ENCODE measurements at places on chromosomes 7 and 10.

DNA sequence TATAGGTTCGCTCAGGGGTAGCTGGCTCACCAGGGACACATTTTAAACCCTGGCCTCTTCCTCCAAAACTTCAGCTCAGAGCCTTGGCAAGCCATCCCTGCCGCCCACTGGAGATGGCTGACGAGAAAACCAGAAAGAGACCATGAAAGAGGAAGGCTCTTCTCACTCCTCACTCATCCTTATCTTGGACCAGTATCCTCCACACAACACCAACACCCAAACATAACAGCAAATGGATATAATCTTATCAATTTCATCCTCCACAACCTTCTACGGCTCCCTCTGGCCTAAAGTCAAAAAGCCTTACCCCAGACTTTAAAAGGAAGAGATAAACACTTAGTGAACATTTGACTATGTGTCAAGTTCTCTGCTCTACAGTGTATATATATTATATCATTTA is 26.9 kb downstream of the DLG5 start:
- DNase-seq = no peak

DNA sequence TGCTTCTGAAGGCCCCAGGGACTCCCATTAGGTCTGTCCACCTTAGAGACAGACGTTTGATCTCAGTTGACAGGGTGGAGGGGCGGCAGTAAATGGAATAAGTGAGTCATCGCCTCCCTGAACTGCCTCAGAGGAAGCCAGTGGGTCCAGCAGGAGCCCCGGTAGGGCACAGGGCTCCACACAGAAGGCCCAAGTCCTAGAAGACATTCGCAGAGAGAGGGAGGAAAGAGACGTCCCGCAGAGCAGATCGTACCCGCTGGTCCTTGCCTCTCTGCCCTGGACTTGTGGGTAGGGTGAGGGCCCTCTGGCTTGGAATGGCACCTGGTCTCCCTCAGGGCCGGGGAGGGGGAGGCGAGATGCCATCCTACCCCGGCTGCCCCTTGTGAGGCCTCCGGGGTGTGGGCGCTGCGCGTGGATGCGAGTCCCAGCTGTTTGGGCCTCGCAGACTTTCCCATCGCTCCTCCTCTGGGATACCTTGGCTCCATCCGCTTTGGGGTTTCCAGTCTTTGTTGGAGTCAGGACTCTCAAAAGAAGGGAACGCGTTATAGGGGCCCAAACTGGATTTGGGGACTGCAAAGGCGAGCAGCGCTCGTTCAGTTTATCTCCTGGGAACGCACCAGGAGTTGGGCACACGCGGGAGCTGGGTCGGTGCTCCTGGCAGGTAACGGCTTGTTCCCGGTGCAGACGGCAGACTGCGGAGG is 5.1 kb downstream of the TLX1 start:
- peak; percentile 42 for DNase-seq

DNA sequence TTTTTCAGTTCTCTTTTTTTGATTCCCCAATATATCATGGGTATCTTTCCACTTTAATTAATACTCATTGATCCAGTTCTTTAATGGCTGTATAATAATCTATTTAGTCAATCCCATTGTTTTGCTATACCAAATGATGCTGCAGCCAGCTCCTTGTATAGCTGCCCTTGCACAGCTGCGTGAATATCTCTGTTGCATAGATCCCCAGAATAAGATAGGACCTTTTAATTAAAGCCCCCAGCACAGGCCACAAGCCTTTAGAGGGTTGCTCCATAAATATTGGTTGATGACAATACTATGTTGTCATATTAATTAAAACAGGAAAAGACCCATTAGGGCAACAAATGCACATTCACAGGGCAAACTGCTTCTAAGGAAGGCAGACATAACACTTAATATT is 57.9 kb downstream of the BUB3 start:
- DNase-seq = no peak

DNA sequence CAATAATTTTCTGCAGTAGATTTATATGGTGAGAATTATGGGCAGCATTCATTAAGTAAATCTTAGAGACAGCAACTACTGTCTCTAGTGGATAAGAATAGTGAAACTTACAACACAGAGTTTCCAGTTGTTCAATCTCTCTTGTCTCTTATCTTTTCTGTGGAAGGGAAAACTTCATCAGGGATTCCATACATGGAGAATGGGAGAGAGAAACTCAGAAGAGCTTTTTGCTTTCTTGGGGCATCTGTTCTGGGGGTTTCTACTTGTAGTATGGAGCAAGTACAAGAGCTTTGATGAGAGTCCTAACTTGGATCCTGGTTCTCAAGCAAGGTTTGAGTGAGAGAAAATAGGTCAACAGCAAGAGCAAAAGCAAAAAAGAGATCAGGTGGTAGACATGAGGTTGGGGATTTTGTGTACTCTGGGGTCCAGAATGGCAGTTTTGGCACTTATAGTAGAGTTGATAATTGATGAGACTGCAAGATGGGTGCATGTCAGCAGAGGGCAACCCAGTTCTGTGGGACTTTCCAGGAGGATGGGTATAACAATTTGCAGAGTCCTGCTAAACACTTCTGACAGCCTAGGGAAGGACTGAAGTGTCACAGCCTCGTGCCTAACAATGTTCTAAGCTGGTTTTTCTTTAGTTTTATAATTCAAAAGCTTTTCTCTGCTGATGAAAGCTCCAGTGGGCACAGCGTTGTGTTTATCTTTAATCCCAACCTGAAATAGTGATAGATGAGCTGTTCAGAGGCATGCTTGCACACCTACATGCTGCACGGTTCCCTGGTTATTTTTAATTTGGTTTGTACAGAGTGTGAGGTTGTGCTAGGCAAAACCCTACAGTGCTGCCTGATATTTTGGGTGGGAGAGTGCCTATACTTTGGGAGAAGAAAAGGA is 32.0 kb upstream of the STRIP2 start:
- DNase-seq = peak; percentile 17

DNA sequence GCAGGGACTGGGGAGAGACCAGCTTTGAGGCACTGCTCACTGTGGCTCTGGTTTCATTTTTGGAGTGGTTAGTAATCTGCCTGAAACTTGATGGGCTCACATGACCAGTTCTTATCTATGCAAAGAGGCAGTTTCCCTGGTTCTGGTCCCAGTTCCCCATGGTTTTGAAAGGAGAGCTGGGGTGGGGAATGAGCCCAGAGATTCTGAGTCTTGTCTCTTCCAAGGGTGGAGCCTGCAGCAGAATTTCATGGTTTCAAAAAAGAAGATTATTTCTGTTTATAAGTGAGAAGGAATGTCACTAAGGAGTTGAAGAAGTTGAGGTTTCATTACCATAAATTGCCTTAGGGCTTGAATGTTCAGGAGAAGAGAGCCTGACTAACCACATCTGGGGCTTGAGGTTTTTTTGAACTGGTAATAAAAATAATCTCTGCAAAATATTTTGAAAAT is 190.2 kb upstream of the HABP2 start:
- no peak for DNase-seq

DNA sequence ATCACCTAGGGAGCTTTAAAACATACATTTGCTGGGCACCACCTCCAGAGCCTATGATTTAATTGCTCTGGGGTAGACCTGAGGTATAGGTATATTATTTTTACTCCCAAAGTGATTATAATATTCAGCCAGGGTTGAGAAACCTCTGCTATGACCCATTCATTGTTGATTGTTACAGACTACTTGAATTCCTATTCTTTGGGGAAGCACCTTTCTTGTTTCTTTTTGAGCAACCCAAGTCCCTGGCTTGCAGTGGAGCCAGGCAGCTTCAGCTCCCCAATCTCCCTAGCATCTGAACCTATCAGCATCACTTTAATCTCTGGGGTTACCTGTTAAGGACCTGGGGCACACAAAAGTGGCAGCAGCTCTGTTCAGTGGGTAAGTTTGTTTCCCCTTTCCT is 8.6 kb downstream of the PRKG1 start:
- no peak for DNase-seq

- DNase-seq = no peak
Measured at GRCh38 chr7:81210137-81211064, 291.6 kb upstream of the SEMA3C start.

DNA sequence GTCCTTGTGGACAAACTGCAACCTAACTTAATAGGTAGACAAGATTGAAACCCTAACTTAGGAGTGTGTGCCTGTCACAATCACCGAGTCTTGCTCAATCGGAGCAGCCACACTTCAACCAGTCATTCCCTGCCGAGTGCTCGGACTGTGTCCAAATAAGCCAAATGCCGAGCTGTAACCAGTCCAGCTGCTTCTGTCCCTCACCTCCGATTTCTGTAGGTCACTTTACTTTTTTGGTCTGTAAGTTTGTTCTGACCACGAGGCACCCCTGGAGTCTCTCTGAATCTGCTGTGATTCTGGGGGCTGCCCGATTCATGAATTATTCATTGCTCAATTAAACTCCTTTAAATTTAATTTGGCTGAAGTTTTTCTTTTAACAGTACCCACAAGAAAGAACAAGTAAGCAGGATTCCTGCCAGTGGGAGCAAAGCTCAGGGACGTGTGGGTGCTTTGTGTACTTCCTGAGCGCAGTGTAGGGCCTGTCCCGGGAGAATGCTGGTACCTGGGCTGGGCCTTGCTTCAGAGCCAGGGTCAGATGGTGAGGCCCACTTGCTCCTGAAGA is 140.1 kb downstream of the ACTR3B start:
- DNase-seq = no peak

DNA sequence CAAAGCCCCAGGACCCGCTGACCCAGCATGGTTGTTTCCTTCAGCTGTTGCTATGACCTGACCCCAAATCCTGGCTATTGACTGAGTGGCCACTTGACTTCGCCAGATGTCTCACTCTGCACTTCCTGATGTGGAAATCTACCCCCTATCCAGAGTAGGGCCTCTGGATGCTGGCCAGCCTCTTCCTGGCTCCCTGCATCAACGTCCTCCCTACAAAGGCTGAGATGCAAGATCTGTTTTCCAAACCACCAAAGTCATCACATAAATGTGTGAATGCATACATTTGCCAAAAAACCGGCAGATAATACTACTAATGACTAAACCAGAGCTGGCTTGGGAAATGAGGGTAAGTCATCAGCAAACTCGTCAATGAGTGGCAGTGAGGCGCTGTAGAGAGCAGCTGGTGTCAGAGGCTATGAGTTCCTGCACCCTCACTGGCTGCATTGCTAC is 70.4 kb downstream of the PYROXD2 start:
- DNase-seq = no peak

- no peak for DNase-seq
Measured at GRCh38 chr10:34420273-34420672, 394.8 kb downstream of the PARD3 start.

- DNase-seq = no peak
Measured at GRCh38 chr7:80768756-80769155, 130.3 kb downstream of the CD36 start.

GRCh38 chr10:8584666-8585065 is 530.2 kb downstream of the GATA3 start:
- no peak for DNase-seq

GRCh38 chr10:132306864-132307751 is 642 bp downstream of the STK32C start:
- DNase-seq = no peak

- DNase-seq = no peak
Measured at GRCh38 chr7:140214075-140214684, 37.4 kb upstream of the KDM7A start.

DNA sequence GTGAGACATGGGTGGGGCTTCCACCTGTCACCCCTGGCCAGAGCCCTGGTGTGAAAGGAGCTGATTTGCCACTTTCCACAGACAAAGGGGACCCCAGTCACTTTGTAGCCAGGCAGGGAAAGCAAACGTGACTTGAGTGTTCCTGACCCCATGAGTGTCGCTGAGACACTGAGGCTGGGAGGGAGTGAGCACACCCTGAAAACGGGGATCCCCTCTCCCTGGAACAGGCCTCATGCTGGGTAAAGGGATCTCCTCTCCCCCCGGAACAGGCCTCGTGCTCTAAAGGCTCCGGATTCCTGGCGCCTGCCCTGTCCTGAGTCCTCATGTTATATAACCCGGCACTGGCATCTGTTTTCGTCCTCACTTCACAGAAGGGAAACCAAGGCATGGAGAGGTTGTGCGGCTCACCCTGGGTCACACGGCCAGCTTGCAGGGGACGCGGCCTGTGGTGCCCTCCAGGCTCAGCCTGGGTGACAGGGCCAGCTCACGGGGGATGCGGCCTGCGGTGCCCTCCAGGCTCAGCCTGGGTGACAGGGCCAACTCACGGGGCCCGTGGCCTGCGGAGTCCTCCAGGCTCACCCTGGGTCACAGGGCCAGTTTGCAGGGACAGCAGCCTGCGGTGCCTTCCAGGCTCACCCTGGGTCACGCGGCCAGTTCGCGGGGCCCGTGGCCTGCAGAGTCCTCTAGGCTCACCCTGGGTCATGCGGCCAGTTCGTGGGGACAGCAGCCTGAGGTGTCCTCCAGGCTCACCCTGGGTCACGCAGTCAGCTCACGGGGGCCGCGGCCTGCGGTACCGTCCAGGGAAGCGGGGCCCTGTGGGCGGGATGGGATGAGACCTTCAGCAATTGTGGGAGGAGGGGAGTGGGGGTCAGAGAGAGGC is 104.7 kb downstream of the PDGFA start:
- DNase-seq = no peak

GRCh38 chr7:96244992-96245292 is 77.0 kb downstream of the SLC25A13 start:
- no peak for DNase-seq

GRCh38 chr10:86073199-86073977 is 293.2 kb downstream of the GRID1 start:
- DNase-seq = no peak

DNA sequence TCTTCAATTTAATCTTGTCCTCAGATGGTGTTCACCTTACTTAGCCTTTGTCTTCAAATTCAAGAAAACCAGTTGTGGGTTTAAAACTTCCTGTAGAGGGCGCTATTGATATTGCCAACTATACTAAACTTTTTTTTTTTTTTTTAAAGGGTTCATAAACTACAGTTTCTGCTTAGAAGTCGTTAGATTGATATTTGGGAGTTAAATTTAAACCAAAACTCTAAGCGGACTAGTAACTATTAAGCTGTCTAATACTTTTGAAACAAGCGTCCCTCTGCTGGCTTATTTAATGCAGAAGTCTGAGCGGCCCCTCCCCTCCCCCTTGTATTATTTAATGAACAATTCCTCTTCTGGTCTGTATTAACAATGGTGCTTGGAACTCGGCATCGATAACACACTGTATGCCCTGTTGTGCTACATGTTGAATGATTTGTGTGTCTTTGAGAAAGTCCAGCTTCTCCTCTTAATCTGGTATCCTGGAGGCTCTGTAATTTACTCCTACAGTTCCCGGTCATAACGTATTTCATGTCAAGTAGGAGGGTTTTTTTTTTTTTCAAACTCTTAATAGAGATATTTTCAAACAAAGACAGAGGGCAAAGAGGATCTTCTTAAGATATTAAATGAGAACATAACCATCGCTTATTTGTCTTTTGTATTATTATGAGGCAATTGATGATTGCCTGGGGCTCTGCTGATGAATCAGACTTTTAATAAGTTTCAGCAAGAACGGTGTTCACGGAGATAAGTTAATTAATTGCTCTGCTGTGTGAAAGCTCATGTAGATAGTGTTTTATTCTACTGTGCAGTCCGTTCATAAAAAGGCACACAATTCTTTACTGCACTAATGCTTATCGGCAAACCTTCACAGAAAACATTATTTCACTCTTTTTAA is 22.6 kb upstream of the CREB5 start:
- DNase-seq = no peak

DNA sequence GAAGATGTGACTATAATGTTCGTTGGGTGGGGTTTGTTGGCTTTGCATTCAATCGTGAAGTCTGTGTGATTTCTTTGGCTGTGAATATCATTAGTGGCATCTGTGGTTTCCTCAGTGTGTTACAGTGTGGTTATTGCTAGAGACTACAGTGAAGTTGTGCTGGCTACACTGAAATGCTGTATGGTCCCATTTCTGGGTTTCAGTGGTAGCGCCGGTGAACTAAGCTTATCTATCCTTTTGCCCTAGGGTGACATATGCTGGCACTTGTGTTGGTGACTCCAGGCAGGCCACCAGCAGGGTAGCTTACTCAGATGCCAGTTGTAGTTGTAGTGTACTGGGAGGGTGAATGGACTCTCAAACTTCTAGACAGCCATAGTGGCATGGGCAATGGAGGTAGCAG is 259.5 kb downstream of the ANKRD30A start:
- DNase-seq = no peak

All from GDM1 (cell line).